Endodermal cell (in vitro differentiated cells): ENCODE measurements at places on chromosomes 3 and 15. TPM values are rescaled to one million over a fixed set of nuclear protein-coding genes. Genes with fewer than 3 reads are reported as not detected.
A peak's percentile ranks its signal among the peaks of the same experiment; 100 is the strongest.

Gene GXYLT2
- 12.0 to 15.1 TPM (median 14.3 TPM) in 3 replicates for total RNA-seq

Gene TAMM41
- total RNA-seq: 20.7 to 31.9 TPM (median 26.4 TPM) in 3 replicates

Gene NR2F2
- 0.73 and 0.99 TPM in 2 replicates for total RNA-seq

- H3K27ac ChIP-seq: no peak overlapping the region
- H3K36me3 ChIP-seq: no peaks in the 10 kb centered on the region
- no peaks in the 10 kb centered on the region for H3K4me1 ChIP-seq
- no peaks in the 10 kb centered on the region for H3K27me3 ChIP-seq
- DNase-seq: no peak
Measured at GRCh38 chr3:27614592-27614991, 107.5 kb downstream of the EOMES start.

GRCh38 chr15:38414357-38414756 is 39.6 kb upstream of the FAM98B start:
- peaks cover 24% of the 10 kb centered on the region for H3K27me3 ChIP-seq
- H3K4me1 ChIP-seq: no peaks in the 10 kb centered on the region
- H3K27ac ChIP-seq: no peak overlapping the region
- DNase-seq: peak; percentile 77

GRCh38 chr3:44476181-44476611 is 1.3 kb downstream of the ZNF445 start:
- H3K27ac ChIP-seq: no peak overlapping the region
- no peak for DNase-seq
- H3K36me3 ChIP-seq: no peaks in the 10 kb centered on the region
- H3K27me3 ChIP-seq: no peaks in the 10 kb centered on the region
- H3K4me3 ChIP-seq: peak overlapping the region; percentile 91
